SJSA1 (cell line): ENCODE measurements at places on chromosomes 6 and 20. TPM values are rescaled to one million over a fixed set of nuclear protein-coding genes. Genes with fewer than 3 reads are reported as not detected.
A peak's percentile ranks its signal among the peaks of the same experiment; 100 is the strongest.

Gene GINS1
- 42.5 and 49.5 TPM in 2 replicates for total RNA-seq

Gene APCDD1L
- 0.24 TPM in 1 of 2 replicates, not detected in the other for total RNA-seq

Gene OR2B2
- total RNA-seq = not detected in 2 replicates

Gene STMND1
- 1.00 TPM in 1 of 2 replicates, not detected in the other for total RNA-seq

Gene KHDRBS2
- not detected in 2 replicates for total RNA-seq

GRCh38 chr6:163207431-163208383, 206.8 kb upstream of the QKI start:
- no peak for DNase-seq

GRCh38 chr6:33053230-33053629, 20.2 kb downstream of the HLA-DPA1 start:
- no peak for DNase-seq

Gene DEFB129
- total RNA-seq = not detected in 2 replicates

GRCh38 chr6:43386492-43386891, 17.0 kb upstream of the ZNF318 start:
- no peak for DNase-seq

Gene PEX3
- total RNA-seq = 19.7 and 38.5 TPM in 2 replicates

DNA sequence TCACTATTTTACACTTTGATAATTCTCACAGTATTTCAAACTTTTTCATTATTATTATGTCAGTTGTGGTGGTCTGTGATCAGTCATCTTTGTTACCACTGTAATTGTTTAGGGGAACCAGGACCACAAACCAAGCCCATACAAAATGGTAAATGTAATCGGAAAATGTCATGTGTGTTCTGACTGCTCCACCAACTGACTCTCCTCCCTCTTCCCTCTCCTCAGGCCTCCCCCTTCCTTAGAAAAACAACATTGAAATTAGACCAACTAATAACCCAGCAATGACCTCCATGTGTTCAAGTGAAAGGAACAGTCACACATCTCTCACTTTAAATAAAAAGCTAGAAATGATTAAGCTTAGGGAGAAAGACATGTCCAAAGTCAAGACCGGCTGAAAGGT, 63.8 kb downstream of the GMDS start:
- no peak for DNase-seq

GRCh38 chr6:43766500-43766853, 3.5 kb upstream of the VEGFA start:
- no peak for DNase-seq

DNA sequence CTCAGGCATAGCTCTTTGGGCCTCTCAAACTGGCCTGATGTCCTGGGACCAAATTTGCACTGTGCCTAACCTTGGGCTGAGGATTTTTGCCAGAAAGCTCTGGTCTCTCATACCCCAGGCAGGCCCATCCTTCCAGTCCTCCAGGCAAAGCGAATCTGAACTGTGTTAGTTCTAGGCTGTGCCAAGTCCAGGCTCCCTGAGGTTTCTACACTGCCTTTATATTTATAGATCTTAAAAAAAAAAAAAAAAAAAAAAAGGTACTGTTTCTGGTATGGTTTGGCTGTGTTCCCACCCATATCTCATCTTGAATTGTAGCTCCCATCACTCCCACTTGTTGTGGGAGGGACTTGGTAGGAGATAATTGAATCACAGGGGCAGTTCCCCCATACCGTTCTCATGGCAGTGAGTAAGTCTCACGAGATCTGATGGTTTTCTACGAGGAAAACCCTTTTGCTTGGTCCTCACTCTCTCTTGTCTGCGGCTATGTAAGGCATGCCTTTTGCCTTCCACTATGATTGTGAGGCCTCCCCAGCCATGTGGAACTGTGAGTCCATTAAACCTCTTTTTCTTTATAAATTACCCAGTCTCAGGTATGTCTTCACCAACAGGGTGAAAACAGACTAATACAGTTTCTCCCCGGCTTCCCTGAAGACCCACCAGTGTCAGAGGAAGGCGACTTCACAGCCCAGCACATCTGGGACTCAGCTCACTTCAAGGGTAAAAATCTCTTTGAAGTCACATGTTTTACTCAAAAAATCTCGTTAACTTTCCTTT, 39.0 kb upstream of the TBXT start:
- no peak for DNase-seq

DNA sequence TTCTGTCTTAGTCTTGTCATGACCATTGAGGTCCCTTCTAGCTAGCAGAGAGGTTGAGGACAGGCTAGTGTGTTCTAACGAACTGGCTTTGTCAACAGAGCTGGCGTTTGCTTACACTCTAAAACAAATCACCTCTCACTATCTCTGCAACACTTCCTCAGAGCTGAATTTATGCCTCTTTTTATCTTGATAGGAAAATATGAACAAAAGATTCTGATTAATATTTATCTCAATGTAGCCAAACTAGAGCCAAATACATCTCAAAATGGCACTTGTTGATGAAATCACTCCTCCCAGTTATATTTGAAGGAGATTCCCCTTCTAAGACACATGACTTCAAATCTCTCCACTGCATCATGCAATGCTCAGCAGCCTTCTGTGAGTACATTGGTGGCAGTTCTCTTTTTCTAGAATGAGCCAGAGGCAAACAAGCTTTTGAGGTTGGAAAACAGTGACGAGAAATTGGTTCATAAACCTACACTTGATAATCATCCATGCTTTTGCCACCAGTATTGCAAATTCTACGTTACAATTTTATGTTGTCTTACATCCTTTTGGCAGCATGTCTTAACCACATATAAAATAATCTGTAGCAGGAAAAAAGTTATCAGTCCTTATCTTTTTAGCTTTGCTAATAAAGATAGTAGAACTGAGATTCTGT, 615.7 kb upstream of the CITED2 start:
- DNase-seq = no peak

Gene GTSF1L
- total RNA-seq = not detected in 2 replicates

DNA sequence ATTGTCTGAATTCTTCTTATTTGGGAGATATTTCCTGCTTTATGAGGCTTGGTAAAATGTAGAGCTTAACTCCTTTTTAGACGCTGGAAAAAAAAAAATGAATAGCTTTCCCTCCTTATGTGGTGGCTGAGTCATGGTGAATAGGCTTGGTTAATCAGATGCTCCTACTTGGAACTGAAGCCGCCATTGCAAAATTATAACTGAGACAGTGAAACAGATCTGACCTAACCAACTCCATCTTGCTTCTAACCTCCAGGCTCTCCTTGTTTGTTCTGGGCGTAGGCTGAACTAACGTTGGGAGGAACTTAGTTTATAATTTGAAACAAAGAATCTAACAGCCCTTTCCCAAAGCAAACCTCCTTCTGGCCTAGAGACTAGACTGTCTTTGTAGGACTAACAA, 43.2 kb upstream of the PLCB4 start:
- peak; percentile 53 for DNase-seq

DNA sequence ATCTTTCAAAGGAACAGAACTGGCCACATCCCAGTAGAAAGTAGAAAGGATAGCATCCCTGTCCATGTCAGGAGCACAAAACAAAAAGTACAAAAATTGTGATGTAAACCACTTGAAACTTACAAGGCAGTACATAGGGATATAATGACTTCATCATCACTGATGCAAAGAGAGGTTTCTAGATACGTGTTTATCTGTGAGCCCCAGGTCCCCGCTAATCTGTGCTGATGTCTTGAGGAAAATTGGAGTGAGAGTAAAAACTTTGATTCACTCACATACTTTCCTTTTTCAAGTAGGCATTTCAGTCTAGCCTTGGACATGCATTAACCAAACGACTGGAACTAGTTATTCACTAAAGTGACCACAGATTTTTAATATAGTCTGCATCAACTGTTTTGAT, 216.7 kb upstream of the QKI start:
- no peak for DNase-seq

Gene TMEM170B
- total RNA-seq = under 0.01 TPM in 1 of 2 replicates, not detected in the other

- no peak for DNase-seq
Observed at GRCh38 chr6:54098450-54099044, 12.7 kb upstream of the MLIP start.
